ENCODE measurements at places on chromosomes 7 and 10.
A peak's percentile ranks its signal among the peaks of the same experiment; 100 is the strongest.

- no peak for DNase-seq
These were observed 36.2 kb downstream of the NOLC1 start for GRCh38 chr10:102188298-102188940.

DNA sequence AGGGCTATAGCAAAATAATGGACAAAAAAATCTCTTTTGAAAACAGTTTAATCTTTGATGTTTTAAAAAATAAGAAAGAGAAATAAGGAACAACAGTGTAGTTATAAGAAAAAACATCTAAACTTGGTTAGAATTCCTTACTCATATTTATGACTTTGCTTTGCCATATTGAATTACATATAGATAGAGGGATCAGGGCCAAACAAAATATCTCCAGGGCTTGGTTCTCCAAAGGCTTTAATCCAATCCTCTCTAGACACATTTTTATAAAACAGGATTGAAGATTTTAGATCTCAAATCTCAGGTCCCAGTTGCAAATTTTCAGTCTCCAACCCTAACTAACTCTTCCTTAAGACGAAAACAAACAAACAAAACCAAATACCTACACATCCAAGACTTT, 72.6 kb upstream of the RHOBTB1 start:
- DNase-seq: no peak

DNA sequence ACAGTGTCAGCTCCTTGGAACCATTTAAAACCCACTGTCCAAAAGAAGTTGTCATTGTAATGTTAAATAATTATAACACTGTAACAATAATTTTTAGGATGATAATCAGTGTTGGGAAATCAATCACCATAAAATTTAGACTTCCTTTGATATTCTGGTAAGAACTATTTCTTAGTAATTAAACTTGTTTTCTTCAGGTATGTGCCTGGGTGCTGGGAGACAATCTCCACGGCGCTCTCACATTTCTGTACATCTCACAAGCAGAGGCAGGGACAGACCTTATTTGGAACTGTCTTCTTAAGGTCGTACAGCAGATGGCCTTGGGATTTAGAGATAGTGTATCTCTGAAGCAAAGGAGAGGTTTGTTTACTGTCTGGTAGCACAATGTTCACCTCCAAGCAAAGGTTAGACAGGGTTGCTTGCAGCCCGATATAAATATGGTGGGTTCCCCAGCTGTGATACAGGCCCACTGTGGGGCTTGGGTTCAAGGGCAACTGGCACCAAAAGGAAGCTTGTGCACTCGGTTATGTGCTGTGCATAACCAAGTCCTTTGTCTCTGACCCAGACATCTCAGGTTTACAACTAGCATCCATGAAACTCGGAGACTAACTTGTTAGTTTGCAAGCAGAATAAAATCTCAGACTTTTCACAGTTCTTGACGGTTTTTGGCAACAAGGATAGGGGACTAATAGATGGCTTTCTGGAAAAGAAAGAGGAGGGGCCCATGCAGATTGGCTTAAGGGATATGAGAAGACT, 125.5 kb downstream of the RNF32 start:
- DNase-seq: peak; percentile 42

- no peak for DNase-seq
These were observed 4.9 kb upstream of the GJD4 start for GRCh38 chr10:35600193-35600592.

DNA sequence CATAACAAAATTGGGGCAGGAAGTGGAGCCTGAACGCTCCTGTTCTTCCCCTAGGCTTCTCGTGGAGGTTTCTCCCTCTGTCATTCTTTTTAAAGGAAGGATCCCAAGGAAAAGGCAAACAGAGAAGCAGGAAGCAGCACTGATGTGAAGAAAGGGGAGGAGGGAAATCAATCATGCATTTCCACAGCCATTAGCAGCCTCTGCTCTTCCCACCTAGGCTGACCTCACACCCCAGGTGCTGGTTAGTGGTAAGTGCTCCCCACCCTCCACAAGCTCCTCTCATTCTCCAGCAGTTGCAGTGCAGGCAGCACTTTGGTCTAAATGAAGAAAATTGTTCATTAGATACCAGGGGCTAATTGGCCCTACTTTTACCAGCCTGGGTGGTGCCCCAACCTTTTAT, 2.6 kb downstream of the CRHR2 start:
- no peak for DNase-seq

- DNase-seq: no peak
These were observed 15.6 kb downstream of the SEC23IP start for GRCh38 chr10:119908166-119908565.

GRCh38 chr7:68739306-68739705, 859.0 kb upstream of the AUTS2 start:
- no peak for DNase-seq

DNA sequence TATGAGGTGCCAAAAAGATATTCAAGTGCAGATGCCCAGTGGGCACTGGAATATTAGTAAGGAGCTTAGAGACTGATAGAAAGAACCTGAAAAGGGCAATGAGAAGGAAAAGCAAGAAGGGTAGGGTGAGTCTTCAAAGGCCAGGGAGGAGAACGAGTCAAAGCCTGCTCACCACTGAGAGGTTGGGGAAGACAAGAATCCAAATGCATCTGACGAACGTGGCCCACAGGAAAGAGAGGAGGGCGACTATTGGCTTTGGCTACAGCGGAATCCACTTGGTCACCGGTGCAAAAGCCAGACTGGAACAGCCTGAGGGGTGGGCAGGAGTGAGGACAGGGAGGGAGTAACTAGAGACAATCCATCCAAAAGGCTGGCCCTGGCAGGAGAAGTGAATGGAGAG, 216.7 kb upstream of the KLF14 start:
- DNase-seq: no peak

DNA sequence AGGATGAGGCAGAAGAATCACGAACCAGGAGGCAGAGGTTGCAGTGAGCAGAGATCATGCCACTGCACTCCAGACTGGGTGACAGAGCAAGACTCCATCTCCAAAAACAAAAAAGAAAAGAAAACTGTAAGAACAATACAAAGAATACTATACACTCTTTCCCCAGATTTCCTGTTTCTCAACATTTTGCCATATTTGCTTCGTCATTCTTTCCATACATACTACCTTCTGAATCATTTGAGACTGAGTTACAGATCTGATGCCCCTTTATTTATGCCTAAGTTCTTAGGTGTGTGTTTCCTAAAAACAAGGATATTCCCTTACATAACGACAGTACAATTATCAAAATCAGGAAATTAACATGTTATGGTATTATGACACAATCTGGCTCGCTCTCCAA, 168.4 kb upstream of the CELF2 start:
- DNase-seq: no peak

GRCh38 chr10:35910234-35910633, 268.1 kb upstream of the FZD8 start:
- DNase-seq: no peak

DNA sequence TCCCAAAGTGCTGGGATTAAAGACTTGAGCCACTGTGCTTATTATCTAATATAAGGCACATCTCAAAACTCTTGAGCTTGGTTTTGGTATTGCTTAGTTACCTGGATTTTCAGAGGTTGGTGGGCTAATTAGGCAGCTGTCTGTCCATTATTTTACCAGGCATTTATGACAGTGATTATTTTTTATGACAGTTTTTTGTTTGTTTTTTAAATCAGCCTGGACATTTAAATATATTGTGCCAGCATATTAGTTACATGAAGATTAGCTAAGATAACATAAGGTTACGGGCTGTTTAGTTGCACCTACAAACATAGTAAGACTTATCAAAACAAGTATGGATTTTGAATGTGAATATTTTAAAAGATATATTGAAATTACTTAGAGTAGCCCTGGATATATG, 2.6 kb upstream of the ZRANB1 start:
- no peak for DNase-seq

DNA sequence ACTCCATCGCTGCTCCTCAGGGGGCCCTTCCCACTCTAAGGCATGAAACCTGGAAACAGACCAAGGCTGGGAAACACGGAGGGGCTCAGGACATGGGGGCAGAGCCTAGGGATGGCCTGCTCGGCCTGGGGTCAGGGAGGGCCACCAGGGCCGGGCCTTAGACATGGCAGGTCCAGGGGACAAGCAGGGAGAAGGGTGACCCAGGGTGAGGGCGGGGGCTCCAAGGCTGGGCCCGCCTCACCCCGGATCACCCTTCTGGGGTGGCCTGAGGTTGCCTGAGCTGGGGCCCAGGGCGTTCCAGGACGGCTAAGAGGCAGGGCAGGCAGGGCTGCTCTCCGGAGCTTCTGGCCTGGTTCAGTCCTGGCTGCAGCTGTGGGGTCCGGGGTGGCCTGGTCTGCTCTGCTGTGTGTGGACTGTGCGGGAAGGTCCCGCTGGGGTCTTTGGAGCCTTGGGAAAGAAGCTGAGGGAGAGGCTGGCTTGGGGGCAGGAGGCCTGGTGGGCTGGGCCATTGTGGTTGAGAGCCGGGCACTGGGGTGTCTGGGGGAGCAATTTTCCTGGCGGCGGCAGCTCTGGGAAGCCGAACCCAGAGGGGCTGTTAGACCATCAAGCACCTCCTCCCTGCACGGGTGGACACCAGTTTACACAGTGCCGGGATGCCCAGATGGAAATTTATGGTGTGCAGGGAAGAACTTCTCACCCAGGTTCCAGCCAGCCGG, 52.2 kb downstream of the UNCX start:
- DNase-seq: no peak

- no peak for DNase-seq
These were observed 157.0 kb upstream of the NEBL start for GRCh38 chr10:21053953-21054690.

- peak; percentile 53 for DNase-seq
These were observed 217.8 kb upstream of the HPS1 start for GRCh38 chr10:98664329-98665042.

- no peak for DNase-seq
These were observed 13.2 kb upstream of the ESYT2 start for GRCh38 chr7:158842486-158842885.

DNA sequence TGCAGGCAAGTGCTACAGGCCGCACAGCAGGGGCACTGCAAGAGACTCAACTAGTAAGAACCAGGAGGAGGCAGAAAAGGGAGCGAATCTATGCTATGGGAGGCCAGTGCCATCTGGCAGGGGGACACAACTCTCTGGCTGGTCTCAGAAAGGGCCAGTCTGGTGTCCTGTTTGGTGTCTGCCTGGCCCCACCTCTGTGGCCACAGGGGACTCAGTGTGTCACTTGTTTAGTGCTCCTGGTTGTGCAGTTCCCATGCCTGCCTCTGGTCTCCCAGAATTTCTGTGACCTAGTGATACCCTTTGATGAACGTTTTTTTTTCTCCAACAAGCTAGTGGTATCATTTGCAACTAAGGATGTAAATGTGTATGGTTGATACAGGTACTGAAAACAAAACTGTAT, 59.2 kb upstream of the JCAD start:
- no peak for DNase-seq

DNA sequence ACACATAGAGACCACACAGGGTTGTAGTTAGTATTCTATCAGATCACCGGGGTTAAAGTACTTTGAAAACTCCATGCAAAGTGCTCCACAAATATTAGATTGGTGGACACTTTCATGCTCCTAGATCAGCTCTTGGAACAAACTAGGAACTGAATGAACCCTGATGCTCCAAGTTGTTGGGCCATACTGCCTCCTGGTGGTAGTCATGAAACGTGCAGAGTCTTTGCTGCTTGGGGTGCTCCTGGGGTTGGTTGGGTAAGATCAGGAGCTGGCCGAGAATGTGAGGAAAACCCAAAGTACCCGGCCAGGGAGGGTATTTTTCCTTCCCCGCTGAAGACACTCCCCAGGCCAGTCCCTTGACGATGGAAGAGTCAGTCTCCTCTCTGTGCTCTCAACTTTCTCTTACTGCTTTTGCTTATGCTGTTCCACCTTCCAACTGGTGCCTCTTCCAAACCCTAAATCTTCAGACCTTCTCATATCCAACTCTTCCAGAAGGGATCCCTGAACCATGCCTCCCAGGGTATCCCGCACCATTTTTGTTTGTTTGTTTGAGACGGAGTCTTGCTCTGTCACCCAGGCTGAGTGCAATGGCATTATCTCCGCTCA, 918 bp upstream of the RPEL1 start:
- peak; percentile 90 for DNase-seq

DNA sequence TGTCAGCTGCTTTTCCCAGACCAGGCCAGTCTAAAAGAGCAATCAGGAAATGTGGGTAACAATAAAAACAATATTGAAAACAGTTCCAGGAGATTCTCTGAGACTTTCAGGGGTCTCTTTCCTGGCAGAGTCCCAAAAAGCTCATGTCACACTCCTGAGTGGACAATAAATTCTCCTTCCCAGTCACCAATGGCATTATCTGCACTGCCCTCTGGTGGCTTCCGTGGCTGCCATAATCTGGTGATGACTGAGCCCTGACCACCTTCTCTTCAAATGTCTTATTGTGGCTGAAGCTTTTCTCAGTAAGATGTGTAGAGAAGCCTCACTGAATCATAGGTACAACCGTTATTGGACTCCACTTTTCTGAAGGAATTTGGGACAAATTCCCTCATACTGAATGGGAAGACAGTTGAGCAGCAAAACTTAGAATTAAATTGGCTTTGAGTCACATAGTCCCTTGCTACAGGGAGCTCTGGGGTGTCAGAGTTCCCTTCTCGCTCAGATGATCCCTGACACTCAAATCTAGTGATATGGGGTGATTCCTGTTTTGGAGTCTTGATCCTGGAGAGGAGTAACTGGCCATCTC, 24.4 kb upstream of the ASAH2 start:
- DNase-seq: peak; percentile 53

All from erythroblast (primary cell).